ENCODE measurements at places on chromosomes 5 and 9.

GRCh38 chr9:134544388-134545214 lies 97.0 kb upstream of the COL5A1 start:
- DNase-seq = no peak

GRCh38 chr5:76331126-76331525 lies 72.0 kb upstream of the IQGAP2 start:
- no peak for DNase-seq

DNA sequence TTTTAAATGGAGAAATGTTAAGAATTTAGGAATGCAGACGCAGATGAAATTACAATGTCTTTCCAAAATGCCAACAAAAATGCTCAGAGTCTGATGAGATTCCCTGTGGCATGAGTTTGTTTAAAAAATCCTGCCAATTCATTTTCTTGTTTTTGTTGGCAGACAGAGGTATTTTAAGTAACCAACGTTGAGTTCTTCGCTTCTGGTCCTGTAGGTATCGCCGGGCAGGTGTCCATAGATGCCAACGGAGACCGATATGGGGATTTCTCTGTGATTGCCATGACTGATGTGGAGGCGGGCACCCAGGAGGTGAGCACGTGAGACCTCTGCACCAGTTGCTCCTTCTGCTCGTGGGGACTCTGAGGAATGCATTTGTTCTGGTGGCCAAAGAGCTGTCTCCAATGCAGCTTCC lies 69.4 kb downstream of the NPR3 start:
- no peak for DNase-seq

DNA sequence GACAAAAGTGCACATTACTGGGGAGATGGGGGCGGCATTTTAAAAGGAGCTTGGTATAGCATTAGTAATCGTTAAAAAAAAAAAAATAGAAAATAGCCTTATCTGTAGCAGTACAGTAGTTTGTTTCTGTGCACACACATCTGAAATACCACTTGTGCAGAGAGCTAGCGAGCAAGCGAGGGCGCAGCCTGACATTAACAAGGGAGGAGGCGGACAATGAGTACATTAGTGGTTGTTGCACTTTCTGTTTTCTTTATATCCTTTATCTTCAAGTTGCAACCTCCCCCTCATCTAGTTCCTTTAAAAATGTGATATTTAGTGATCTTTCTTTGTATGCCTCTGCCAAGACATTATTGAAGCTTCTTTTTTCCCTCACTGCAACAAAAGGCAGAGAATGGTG lies 880 bp upstream of the PTPDC1 start:
- DNase-seq = peak; percentile 15

- DNase-seq = peak; percentile 19
Observed at GRCh38 chr5:116524966-116525365, 49.7 kb downstream of the SEMA6A start.

DNA sequence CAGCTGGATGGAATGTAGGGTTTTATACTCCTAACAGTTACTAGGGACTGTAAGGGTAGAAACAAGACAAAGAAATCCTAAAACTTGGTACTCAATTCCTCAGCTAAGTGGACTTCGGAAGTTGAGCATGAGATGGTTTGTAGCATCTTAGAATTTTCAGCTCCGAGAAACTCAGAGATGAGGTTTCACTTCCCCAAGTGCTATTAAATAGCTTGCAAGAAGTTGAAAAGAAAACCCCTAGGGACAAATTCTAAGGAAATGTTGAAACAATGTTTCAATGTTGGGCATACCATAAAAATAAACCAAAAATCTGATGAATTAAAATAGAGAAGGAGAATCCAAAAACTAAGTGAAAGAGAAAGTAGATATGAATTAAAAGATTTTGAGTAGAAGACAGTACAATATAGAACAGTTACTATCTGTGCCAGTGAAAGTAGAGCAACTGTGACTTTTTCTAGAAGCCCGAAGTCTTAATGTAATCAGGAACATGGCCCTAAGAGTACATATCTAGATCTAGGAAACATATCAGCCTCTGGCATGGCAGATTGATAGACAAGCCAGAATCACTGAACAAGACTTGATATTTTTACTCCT lies 308.6 kb upstream of the RGMB start:
- no peak for DNase-seq

All from NCI-H82 (cell line).